Uterus (tissue), 4 donors: ENCODE measurements at places on chromosomes 4 and X. TPM values are rescaled to one million over a fixed set of nuclear protein-coding genes. Genes with fewer than 3 reads are reported as not detected.

DNA sequence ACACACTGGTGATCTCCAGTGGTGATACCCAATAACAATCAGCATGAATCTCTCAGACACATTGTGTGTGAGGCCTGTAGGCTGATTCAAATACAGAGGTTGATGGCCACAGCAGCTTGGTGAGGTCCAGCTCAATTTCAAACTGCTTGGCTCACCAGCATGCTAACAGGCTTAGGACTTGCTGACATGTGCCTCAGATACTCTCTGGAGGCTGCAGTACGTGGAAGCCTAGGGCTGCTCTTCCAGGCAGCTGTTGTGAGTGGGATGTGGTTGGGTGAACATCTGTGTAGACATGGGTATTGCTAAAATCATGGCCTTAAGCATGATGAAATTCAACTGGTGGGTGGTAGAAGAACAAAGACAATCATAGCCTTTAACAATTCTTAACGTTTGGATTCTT lies 4.3 kb downstream of the CXCL9 start:
- no peak for DNase-seq

TMPRSS11B gene
- total RNA-seq = not detected

- no peak for DNase-seq
These were observed 34.7 kb downstream of the MSL3 start for GRCh38 chrX:11792461-11793421.

VGLL1 gene
- 0.62 TPM for total RNA-seq

- DNase-seq = no peak
These were observed 120.8 kb downstream of the SH2D1A start for GRCh38 chrX:124467202-124467601.

DNA sequence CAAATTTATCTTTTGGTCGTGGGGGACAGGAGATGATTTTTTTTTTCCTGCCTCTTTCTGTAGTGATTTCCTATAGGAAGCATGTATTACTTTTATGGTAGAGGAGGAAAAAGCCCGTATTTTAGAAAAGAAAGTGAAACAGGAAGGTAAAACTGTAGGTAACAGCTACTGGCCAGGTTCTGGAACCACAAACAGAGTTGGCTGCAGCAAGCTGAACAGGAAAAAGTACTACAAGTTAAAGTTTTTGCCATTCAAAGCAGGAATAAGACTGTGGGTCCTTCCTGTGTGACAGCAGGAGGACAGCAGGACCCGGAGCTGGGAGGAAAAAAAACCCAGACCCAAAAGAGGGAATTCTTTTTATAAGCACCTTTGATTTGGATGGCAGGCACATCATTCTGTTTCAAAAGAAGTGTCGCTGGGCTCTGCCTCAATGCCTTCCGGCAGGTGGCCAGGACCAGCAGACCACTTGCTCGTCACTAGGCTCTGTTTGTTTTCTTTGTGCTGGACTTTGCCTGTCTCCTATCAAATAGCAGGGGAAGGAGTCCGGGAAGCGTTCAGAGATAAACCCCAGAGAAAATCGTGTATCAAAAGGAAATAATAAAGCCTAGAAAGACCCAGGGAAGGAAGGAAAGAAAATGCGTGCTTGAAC lies 277.9 kb downstream of the ADGRA3 start:
- no peak for DNase-seq

- DNase-seq = no peak
These were observed 40.3 kb downstream of the MED28 start for GRCh38 chr4:17654701-17655100.

DNA sequence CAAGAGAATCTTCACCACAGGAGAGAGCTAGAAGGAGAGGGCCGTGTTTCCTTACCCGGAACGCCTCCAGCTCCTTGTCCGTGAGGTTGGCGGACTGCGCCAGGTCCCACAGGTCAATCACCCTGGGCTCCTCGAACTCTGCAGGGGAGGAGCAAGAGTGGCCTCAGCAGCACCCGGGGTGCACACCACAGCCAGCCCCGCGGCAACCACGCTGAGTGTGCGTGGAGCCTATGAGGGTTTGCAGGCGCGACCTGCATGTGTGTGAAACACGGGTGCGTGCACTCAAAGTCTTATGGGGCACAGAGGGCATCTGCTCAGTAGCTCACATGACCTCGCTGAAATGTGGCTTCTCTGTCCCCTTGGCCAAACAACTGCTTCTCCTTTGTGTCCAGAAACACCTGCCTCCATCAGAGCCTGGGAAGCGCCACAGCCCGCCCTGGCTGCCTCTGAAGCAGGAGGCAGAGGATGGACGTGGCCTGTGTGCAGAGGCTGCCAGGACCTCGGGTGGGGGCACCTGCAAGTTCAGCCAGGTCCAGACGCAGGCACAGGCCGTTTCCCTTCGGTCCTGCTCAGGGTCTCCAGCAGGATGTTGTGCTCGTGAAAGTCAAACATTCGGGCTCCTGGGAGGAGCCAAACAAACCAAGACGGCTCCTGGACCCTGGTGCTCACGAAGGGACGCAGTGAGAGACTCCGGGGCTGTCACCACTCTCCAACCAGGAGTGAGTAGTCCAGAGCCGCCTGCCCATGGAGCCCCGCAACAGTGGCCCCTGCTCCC lies 16.0 kb downstream of the LRPAP1 start:
- no peak for DNase-seq

GRCh38 chr4:142567199-142567598 lies 278.9 kb downstream of the INPP4B start:
- no peak for DNase-seq

TLL1 gene
- total RNA-seq = 9.7 TPM

- no peak for DNase-seq
These were observed at the start of gene SMIM43 for GRCh38 chr4:121764702-121765367. Gene SMIM43, minus strand, starts transcription at chr4:121765164. Its CDS starts 59 bp downstream, at chr4:121765105.

DNA sequence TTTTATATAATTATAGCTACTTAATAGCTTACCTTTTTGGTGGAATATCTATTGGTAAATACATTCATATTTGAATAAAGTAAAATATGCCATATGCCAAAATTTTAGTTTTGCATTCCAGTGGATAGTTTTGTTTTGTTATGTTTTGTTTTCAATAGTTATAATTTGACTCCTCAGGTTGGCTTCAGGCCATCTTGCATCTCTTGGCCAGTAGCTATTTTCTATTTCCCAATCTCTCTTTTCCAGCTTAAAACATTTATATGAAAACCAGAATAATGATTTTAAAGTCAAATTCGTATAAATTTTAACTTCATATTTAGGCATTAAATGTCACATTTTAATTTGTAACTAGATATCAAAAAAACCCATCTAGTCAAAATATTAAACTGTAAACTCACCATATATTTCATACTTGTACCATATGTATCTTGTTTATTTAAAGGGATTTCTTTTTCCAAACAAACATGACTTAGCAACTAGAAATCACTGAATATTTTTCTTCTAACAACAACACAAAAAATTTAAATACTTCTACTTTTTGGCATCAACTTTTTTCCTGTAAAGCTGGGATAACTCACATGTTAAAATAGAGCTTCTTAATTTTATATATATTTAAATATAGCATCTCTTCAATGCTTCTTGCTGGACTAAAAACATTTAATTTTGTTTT lies 1209.6 kb downstream of the PCDH7 start:
- DNase-seq = no peak

HPRT1 gene
- 20.4 TPM for total RNA-seq

GRCh38 chr4:57037982-57038604 lies 59.4 kb downstream of the POLR2B start:
- DNase-seq = peak; percentile 69

- no peak for DNase-seq
These were observed 115.4 kb downstream of the STPG2 start for GRCh38 chr4:98027827-98028226.

GRCh38 chr4:53929311-53929710 lies 135.1 kb downstream of the CHIC2 start:
- no peak for DNase-seq

DNA sequence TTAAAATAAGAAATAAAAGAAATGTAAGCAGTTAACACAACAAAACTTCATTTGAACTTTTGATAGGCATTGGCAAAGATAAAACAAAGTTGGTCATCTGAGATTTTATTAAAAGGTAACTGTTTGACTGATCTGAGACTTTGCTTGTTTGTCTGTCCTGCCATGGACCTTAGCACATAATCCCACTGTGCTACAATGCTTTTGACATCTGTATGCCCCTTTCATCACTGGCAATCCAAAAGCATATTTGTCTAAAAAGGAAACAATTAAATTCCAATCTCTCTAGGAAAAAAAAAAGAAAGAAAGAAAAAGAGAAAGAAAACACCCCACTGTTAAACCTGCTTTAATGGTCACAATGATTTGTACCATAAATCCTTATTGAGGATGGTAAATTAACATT lies 231.0 kb downstream of the DACH2 start:
- no peak for DNase-seq
